Omental fat pad (tissue), 4 donors: ENCODE measurements at places on chromosomes 2 and 18. TPM values are rescaled to one million over a fixed set of nuclear protein-coding genes. Genes with fewer than 3 reads are reported as not detected.

SOWAHC gene
- total RNA-seq = 9.6 TPM

STON1 gene
- 112 TPM for total RNA-seq

MOGAT1 gene
- total RNA-seq = not detected

ACVR1C gene
- 12.5 TPM for total RNA-seq

UGT1A3 gene
- total RNA-seq = not detected

GATA6 gene
- 48.9 TPM for total RNA-seq

IL37 gene
- total RNA-seq = not detected

KIAA1328 gene
- 6.0 TPM for total RNA-seq

AUP1 gene
- total RNA-seq = 120 TPM

C2orf66 gene
- 8.1 TPM for total RNA-seq

RAMP1 gene
- 36.0 TPM for total RNA-seq

METAP1D gene
- 8.5 TPM for total RNA-seq

DNA sequence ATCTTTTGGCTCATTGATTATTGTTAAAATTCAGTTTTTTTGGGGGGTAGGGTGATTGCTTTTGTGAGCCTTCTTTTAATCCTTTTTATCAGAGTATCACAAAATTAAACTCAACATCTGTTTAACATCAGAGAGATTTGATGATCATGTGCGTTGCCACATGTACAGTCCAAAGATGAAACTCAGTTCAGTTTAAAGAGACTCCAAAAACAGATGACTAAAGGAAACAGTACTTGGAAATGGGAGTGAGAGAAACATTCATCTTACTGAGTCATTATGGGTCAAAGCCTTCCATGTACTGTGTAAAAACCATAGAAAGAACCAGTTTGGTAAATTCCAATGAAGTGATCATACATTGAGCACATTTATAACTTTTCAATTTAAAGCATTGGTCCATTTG is 53.0 kb downstream of the LYPD6 start:
- no peak for DNase-seq

- DNase-seq = no peak
These were observed 40.6 kb upstream of the EPAS1 start for GRCh38 chr2:46256563-46257142.

DNA sequence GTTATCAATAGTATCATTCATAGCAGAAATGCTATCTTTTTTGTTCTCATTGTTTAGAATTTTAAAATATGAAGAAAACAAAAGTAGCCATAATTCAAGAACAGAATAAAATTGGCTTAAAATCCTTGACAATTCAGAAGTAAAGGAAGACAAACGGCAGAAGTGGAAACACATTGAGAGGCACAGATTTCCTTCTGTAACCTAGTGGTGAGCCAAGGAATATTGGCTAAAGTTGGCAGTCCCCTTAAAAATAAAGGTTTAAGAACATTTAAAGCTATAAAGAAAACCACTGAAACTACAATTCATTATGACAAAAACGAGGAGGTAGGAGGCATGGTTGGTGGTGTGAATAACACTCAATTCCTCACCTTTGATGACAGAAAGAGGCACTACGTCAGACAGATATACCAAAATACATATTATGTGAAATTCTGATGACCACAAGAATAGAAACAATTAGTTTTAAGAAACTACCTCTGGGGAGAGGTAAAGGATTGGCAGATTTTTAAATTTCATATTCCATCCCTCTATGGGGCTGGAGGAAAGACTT is 42.3 kb downstream of the SFT2D3 start:
- no peak for DNase-seq

DNA sequence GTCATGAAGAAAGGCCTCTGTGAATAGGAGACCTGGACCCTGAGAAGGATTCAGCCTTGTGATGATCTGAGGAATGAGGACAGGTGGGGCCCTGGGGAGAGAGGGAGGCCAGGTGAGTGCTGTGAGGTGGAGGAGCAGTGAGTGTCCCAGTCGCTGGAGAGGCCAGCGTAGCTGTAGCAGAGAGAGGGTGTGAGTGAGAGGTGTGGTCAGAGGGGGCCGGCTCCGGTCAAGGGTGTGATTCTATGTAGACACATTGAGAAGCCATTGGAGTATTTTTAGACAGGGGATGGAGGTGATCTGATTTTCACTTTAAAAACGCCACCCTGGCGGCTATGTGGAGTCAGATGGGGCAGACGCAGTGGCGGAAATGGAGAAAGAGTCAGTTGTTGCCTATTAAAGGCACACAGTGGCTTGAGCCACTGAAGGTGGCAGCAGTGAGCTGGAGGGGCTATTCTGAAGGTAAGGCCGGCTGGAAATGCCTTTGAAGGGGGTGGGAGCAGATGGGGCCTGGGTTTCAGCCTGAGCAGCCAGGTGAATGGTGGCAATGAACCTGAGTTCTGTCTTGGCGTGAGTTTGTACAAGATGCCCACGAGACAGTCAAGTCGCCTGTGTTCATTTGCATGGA is 55.6 kb downstream of the GREB1 start:
- DNase-seq = no peak

DNA sequence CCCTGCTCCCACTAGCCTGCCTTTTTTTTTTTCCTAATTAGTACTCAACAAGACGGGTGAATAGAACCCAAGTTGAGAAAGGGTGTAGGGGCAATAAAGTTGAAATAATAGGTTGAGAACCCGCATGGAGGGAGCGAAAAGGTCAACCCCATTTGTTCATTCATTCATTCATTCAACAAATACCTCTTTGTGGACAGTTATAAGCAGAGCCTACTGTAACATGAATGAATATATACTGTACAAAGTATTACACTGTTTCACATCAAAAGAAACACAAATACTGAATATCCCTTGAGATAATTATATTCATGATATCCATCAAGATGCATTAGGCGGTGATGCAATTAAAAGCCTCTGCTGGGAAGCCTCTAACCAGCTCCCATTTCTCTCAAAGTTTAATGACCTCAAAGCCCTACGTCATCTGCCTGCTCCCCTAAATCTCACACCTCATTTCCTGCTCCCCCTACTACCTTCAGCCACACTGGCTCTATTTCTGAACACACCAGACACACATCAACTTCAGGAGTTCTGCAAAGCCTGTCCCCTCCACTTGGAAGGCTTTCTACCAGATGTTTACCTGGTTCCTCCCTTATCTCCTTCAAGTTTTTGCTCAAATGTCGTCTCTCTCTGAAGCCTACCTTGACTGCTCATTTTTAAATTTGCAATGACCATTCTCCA is 1.4 kb upstream of the NBAS start:
- DNase-seq = no peak

GRCh38 chr2:240231838-240232244 is 91.4 kb upstream of the OTOS start:
- DNase-seq = peak; percentile 15

GRCh38 chr2:11389052-11389420 is 44.6 kb upstream of the ROCK2 start:
- no peak for DNase-seq

GRCh38 chr2:101398116-101398821 is 11.0 kb upstream of the CREG2 start:
- DNase-seq = no peak

DNA sequence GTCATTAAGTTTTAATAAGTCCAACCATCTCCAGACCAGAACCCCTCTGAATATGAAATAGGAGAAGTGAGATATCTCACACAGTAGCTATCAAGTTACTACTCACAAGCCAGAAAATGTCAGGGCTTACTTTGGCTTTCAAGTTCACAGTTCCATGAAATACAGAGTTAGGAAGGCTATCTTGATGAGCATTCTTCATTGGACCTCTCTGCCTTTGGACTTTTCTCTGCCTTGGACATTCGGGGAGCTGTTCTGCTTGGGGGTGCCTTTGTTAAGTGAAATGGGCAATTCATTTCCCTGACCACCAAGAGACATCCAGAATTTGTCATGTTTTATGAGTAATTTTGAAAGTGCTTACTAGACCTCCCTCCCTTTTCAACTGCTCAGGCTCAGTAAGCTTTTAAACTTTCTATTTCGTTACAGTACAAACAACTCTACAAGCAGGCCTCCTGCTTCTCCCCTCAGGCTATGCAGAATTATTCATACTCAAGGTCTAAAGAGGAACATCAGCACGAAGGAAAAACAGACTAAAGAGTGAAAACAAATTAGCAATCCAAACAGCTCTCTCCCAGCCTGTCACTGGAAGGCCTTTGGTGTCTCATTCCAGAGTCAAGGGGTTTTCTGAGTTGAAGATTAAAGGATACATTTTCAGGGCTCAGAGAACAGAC is 95.3 kb downstream of the MREG start:
- DNase-seq = no peak

GRCh38 chr2:39772086-39772811 is 6.8 kb downstream of the THUMPD2 start:
- no peak for DNase-seq

- no peak for DNase-seq
These were observed 608 bp upstream of the VPS4B start for GRCh38 chr18:63422864-63423304.

GRCh38 chr2:47346-47725 is 1.0 kb upstream of the FAM110C start:
- no peak for DNase-seq

- DNase-seq = no peak
These were observed 147.5 kb downstream of the PARD3B start for GRCh38 chr2:204692790-204693189.

GRCh38 chr2:218229851-218230250 is 12.9 kb downstream of the ARPC2 start:
- no peak for DNase-seq

- DNase-seq = no peak
These were observed 679 bp downstream of the PMAIP1 start for GRCh38 chr18:59900222-59901128.

- no peak for DNase-seq
These were observed 783.0 kb upstream of the ZEB2 start for GRCh38 chr2:145302886-145303285.

DNA sequence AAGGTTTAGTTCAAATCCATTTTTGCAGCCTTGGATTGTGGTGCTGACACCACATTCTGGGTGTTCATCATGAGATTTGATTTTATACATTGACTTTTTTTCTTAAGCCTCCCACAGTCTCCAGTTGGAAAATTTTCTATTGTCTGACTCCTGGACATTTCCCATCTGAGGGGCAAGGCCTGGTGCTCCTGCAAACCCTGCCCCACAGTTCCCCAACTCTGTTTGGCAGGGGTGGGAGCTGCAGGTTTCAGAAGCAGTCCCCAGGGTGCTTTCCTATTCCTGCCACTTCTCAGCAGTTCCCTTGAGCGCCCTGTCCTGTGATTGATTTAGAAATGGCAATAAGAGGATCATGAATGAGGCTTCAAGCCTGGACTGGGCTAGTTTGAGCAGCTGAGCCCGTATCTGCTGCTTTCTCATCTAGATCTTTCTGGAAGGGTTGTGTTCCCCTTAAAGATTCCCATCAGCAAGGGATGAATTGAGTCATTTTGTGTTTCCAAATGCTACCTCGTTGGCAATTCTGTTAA is 77.0 kb downstream of the CIB4 start:
- DNase-seq = no peak

- no peak for DNase-seq
These were observed 3.5 kb downstream of the FARP2 start for GRCh38 chr2:241359481-241360045.

DNA sequence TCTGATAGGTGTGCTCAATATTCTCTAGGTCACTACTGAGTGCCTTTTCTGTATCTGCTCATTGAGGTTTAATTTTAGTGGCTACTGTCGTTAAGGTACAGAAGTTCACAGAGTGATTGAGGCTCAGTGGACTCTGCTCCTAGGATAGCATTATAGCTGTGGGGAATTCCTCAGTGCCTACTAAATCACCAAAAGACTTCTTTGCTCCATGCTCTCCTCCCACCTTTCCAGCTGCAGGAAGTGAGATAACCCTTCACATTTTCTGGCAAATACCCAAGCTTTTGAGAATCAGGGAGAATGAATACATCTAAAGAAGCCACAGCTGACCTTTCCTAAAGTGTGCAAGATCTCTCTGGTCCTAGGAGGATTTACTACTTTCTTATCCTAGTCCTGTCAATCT is 95.2 kb upstream of the FSIP2 start:
- DNase-seq = no peak

DNA sequence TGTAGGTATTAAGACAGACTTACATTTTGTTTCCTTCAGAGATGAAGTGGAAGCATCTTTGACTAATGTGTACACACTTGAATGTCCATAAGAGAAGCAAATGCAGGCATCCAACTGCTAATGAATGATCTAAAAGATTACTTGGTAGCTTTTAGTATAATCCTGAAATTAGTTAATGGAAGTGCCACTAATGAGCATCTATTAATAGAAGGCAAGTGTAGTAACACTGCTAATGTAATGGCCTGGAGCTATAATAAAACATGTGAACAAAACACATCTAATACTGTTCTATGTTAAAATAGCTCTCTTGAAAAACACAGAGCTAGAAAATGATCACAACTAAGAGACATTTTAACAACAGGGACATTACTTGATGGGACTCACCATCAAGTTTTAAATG is 225.3 kb downstream of the SLC8A1 start:
- DNase-seq = no peak

DNA sequence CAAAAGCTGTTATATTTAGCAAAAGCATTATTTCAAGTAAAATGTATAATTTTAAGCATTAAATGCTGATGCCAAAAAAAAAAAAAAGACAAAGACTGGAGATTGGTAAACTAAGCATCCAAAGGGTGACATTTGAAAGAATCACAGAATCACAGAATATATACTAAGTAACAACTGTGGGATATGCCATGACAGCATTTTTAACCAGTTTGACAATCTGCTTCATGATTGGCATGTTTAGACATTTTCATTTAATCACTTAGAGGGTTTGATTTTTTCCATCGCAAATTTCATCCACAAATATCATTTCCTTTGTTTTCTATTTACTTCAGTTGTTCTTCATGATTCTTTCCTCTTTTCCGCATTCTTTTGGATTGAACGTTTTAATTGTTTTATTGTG is 66.9 kb upstream of the TMEM18 start:
- no peak for DNase-seq

- DNase-seq = no peak
These were observed 39.6 kb downstream of the SCN3A start for GRCh38 chr2:165164201-165164600.

DNA sequence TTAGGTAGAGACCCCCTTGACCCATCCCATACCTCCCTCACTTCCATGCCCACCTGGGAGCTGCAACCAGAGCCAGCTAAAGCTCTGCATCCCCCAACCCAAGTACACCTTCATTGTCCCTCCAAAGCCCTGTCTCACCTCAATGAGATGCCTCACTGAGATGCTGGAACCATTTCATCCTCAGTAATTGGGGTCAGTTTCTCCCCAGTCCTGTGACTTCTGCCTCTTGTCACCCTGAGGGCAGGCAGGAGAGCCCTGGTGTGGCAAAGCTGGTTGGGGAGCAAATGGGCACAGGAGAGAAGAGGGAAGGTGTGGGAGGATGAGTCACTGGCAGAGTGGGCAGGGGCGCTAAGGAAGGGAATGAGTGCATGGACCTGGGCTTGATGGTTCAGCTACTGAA is 27.9 kb upstream of the NT5DC4 start:
- no peak for DNase-seq
